ENCODE measurements at places on chromosomes 16 and 17.

- no peak for DNase-seq
These were observed 47.4 kb upstream of the MEIOC start for GRCh38 chr17:44608727-44609435.

DNA sequence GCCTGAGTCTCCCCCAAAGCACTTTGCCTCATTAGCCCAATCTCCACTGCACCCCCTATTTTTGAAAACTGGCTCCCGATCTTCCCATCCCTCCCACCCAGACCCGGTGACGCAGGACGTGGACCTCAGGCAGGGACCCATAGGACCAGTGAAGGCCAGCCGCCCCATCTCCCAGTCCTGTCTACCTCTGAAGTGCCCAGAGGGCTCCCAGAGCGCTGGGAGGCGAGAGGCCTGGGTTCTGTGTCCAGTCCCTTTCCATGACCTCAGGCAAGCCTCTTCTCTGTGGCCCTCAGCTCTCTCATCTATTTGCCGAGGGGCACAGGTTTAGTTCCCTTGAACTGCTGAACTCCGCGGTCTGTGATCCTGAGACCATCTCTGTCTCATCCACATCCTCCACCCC, 714 bp downstream of the TNS4 start:
- DNase-seq: no peak

- no peak for DNase-seq
These were observed 137.5 kb upstream of the IRX3 start for GRCh38 chr16:54424043-54424451.

DNA sequence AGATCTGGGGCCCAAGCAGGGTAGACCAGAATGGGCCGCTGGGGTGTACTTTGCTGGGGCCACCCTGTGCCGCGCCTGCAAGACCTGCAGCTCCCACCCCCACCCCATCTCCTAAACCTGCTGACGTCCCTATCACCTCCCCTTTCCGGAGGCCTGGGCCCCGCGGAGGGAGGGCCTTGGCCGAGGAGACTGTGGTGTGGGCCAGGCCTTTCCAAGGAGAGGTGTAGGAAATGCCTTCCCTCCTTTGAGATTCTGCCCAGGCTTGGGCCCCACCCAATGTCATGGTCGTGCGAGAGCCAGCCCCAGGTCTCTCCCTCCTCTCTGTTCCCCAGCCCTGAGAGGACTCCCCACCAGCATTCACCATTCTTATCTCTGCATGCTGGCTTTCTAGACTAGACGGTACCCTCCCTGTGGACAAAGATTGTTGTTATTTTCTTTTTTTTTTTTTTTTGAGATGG, 3.9 kb upstream of the WFIKKN2 start:
- DNase-seq: no peak

DNA sequence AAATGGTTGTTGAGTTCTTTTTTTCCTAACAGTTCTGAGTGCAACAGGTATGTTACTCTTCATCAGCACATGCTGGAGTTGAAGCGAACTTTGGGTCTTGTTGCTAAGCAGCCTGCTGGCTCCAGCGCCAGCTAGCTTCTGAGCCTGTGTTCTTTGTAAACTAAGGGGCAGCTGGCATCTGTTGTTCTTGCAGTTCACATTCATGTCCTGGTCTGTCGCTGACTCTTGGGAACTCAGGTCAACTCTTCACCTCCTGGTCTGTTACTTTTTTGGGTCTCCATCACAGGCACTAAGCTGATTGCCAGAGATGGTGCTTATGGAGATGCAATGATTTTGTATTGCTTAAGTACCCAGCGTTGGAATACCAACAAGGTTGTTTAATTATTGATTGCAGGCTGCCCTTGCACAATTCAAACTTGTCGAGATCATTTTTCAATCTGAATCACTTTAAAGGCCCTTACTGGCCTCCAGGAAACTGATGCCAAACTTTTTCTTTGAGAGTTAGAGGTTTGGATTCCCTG, 40.9 kb downstream of the USP10 start:
- no peak for DNase-seq

DNA sequence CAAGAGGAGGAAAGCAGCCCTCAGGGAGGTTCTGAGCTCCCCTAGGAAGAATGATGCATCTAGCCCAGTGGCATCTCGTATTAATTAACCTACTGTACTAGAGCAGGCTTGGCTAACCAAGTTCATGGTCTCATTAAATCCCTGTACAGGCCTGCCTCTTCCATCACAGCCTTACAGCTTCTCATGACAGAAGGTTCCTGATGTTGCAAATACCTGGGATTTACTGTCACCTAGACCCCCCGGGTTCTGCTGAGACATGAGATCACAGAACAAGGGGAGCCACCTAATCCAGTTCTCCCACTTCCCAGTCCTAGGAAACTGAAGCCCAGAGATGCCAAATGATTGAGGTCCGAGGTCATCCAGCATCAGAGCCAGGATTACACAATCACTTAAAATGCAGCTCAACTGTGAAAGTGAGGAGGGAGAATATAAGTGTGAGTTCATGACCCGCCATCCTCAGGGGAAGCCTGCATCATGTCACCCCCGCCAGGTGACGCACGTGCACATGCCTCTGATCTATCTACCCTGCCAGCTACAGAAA, 23.9 kb downstream of the ACLY start:
- peak; percentile 57 for DNase-seq

GRCh38 chr16:1477033-1477432, 2.2 kb upstream of the CLCN7 start:
- DNase-seq: no peak

DNA sequence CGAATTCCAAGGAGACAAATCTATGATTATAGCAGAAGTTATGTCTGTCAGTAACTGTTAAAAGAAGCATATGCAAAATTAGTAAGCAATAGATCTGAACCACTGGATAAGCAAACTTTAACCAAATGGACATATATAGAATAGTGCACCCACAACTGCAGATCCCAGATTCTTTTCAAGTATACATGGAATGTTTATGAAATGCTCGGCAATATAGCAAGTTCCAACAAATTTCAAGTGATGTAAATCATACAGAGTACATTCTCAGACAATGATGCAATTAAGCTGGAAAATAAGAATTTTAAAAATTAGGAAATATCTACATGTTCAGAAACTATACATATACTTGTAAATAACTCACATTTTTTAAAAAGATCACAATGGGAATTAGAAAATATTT, 8.4 kb upstream of the HELZ start:
- no peak for DNase-seq

DNA sequence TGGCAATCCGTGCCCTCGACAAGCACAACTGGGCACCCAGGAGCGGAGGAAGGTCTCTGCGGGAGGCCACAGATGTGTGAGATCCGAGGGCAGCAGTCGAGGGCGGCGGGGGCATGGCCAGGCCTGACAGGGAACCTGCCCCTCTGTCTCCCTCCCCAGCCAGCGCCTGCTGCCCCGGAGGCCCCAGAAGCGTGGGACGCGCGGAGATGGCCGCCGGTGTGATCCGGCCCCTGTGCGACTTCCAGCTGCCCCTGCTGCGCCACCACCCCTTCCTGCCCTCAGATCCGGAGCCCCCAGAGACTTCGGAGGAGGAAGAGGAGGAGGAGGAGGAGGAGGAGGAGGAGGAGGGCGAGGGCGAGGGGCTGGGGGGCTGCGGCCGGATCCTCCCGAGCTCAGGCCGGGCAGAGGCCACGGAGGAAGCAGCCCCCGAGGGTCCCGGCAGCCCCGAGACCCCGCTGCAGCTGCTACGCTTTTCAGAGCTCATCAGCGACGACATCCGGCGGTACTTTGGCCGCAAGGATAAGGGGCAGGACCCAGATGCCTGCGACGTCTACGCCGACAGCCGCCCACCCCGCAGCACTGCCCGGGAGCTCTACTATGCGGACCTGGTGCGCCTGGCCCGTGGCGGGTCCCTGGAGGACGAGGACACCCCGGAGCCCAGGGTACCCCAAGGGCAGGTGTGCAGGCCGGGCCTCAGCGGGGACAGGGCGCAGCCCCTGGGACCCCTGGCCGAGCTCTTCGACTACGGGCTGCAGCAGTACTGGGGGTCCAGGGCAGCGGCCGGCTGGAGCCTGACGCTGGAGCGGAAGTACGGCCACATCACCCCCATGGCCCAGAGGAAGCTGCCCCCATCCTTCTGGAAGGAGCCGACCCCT, 1.7 kb downstream of the PERCC1 start:
- DNase-seq: no peak

GRCh38 chr16:61042737-61043136, 993.5 kb downstream of the CDH8 start:
- DNase-seq: no peak

Data from A172 (cell line).